ENCODE measurements at places on chromosomes 1 and 21.

- DNase-seq, result no peak
Measured at GRCh38 chr1:40753142-40753882, 30.3 kb upstream of the KCNQ4 start.

DNA sequence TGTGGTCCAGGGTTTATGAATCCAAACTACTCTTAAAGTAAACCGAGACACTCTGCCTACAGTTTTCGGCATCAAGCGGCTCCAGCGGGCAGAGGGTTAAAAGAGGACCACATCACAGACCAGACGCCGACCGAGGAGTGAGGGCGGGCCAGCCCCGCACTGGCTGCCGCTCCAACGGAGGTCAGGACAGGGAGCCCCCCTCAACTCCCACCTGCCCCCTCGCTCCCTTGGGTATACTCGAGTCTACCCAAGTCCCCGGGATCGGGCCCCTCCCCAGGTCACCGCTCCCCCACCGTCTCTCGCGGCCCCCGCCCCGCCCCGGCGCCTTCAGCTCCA, 312 bp downstream of the ARNT start:
- DNase-seq, result peak; percentile 63

DNA sequence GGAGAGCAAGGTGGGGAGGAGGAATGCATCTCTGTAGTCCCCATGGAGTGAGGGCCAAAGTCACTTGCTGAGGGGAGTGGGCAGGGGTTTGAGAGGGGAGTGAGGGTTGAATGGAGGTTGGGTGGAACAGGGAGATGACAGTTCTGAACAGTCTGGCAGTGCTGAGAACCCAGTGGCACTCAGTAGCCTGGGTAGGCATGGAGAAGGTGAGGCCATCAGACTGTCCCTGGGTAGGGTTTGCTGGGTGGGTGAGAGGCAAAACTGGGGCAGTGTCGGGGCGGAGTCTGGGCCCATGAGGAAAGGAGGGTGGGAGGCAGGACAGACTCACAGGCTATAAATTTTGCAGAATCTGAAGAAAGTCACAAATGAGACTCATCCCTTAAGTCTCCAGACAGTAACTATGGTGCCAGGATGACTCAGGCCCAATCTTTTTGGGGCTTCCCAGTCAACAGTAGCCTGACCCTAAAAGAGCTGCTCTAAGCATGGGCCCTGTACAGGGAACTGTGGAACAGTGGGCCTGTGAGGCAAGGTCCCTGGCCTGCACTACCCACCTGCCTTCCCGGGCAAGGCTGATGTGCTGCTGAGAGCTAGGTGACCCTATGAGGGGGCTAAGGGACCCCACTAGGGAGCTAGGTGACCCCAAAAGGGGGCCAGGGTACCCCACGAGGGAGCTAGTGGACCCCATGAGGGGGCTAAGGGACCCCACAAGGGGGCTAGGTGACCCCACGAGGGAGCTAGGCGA, 51.0 kb upstream of the DMRTB1 start:
- DNase-seq, result no peak

- no peak for DNase-seq
Measured at GRCh38 chr1:203065986-203066385, 19.8 kb downstream of the MYOG start.

- no peak for DNase-seq
Measured at GRCh38 chr1:204879351-204879750, 8.7 kb downstream of the NFASC start.

GRCh38 chr1:93765099-93765498, 83.5 kb upstream of the BCAR3 start:
- DNase-seq, result no peak

- peak; percentile 31 for DNase-seq
Measured at GRCh38 chr1:225851805-225852204, 30.4 kb downstream of the TMEM63A start.

DNA sequence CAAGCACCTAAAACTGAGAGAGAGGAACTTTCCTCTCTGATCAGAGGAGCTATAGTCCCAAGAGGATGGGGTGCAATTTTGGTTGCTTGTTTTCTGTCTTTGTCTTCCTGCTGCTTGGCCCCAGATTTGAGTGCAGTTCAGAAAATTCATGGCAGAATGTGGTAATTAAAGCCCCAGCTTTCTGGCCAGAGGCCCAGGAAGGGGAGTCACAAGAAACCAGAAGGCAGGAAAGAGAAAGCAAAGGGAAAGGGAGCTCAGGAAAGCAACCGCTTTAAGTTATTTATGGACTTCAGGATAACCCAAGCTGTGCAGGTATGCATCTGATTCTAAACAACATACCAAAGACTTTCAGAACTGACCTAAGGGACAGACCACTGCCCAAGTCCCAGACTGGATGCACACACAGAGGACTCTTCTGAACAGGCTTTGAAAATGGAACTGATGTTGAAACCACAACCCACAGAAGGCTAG, 88.8 kb downstream of the ST3GAL3 start:
- DNase-seq, result no peak

DNA sequence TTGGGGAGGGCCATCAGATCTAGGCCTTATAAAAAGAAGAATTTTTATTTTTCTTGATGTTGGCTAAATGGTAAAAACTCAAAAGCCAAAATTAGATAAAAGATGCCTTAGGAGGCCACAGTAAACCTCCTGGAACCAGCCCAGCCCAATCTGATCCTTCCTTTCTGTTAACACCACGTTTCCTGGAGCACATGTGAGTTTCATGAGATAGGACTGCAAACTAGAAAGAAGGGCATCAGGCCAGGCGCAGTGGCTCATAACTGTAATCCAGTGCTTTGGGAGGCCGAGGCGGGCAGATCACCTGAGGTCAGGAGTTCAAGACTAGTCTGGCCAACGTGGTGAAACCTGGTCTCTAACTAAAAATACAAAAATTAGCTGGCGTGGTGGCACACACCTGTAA, 6.7 kb downstream of the HSF2BP start:
- no peak for DNase-seq

DNA sequence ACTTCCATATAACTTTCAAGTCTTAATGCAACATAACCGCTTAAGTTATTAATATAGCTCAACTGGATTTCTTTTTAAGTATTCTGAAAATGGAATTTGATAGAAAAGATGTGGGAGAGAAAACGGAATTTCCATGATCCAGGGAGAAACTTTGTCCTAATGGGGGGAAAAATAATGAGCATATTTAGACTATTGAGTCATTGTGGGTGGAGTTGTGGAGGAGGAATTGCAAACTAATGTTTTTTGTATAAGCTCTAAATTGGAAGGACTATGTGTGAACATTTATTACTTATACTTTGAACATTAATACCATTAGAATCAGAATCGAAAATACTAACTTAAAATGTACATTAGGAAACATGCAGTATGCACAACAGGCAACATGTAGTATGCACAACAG, 159.9 kb upstream of the NEGR1 start:
- DNase-seq, result no peak

GRCh38 chr21:44279354-44280260, 6.1 kb upstream of the AIRE start:
- no peak for DNase-seq

DNA sequence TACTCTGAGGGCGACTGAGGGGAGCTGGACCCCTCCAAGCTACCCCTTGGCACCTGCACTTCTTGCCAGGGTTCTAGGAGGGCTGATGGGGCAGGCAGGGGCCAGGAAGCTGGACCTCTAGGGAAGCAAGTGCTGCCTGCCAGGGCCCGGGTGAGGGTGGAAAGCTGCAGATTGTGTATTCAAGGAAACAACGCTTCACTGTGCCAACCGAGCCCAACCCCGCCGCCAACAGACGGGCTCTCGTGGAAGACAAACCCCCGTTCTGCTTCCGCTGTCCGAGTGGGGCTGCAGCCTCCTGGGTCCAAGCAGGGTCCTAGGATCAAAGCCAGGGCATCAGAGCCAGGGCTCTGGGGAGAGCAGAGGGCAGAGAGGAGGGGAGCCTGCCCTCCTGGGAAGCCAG, 3.2 kb downstream of the EFHD2 start:
- DNase-seq, result no peak

DNA sequence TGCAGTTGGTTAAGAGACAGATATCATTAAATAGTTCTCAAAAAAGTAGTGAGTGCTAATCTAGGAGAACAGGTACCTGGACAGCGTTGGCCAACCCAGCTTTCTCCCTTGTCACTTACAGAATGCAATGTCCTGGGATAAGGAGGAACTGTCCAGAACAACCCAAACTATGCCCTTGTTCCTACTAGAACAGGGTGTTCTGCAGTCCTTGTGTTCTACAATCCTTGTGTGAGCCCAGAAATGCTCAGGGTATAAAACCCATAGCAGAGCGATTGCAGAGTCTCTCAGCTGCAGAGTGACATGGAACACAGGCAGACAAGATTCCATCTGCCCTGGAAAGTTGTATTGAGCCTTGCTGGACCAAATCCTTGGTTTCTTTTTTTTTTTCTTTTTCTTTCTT, 83.5 kb upstream of the VANGL1 start:
- DNase-seq, result no peak

- no peak for DNase-seq
Measured at GRCh38 chr1:219959540-219960203, 31.3 kb upstream of the SLC30A10 start.

GRCh38 chr1:207702317-207702716, 49.5 kb upstream of the CD46 start:
- no peak for DNase-seq

- DNase-seq, result no peak
Measured at GRCh38 chr1:111943846-111944749, 45.4 kb downstream of the KCND3 start.

DNA sequence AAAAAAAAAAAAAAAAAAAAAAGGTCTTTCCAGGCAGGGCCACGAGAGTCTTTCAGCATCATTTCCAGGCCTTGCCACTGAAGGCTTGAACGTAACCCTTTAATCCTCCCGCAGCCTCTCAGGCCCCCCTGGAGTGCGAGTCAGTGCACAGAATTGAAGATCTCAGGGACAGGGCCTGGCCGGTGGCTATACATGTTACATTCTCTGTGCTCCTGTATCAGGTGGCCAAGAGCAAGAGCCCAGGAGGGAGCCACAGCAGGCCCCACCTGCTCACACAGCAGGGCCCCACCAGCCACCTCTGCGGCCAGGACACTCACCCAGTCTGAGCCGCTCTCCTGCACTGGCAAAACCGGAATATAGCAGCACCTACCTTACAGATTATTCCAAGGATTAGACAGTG, 34.1 kb upstream of the SLC25A33 start:
- no peak for DNase-seq

- no peak for DNase-seq
Measured at GRCh38 chr21:32576011-32576410, 9.3 kb downstream of the TCP10L start.
